ENCODE measurements at places on chromosomes 2 and 18.
A peak's percentile ranks its signal among the peaks of the same experiment; 100 is the strongest.

GRCh38 chr2:142586693-142587580 lies 290.5 kb upstream of the KYNU start:
- no peak for DNase-seq

DNA sequence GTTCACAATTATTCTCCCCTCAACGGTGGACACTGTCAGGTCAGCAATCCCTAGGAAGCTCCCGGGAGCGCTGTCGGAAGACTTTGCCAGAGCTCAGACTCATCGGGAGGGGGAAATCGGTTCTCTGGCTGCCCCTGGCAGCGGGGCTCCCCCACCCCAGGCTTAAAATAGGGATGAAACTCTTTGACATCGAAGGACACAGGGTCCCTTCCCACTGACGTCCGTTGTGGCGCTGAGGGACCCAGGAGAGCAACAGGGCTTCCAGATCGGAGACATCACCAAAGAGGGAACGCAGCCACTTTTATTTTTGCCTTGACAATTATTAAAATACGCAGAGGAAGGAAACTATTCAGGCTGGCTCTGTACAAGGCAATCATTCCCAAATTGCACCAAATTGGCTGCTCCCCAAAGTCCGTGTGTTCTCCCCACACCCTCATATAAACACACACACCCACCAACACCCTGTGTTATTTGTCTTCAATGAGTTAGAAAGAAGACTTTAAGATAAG lies 249.0 kb downstream of the CDH20 start:
- no peak for DNase-seq

DNA sequence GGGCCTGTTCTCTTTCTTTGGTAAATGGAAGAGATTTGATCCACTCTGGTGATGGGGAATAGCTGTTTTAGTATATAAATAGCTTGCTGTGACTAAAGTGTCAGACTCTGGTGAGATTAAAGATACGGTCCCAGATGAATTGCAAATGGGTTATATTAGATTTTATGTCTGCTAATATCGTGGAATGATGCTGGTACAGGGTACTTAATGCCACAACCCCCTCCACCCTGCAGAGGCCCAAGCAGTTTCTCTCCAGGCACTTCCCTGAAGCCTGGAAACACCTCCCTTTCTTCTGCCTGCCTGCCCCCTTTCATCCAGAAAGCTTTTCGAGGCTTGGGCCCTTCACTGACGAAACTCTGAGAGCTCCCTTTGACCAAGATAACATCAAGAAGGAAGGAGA lies 21.4 kb upstream of the RFX8 start:
- no peak for DNase-seq

DNA sequence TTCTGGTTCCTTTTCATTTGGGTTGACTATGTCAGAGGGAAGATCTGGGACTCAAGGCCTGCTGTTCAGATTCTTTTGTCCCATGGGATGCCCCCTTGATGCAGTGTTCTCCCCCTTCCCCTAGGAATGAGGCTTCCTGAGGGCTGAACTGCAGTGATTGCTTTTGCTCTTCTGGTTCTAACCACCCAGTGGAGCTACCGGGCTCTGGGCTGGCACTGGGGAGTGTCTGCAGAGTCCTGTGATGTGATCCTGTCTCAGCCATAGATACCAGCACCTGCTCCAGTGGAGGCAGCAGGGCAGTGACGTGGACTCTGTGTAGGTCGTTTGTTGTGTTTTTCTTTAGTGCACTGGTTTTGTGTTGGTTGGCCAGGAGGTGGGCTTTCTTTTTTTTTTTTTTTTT lies 32.1 kb upstream of the RHOB start:
- DNase-seq: no peak

DNA sequence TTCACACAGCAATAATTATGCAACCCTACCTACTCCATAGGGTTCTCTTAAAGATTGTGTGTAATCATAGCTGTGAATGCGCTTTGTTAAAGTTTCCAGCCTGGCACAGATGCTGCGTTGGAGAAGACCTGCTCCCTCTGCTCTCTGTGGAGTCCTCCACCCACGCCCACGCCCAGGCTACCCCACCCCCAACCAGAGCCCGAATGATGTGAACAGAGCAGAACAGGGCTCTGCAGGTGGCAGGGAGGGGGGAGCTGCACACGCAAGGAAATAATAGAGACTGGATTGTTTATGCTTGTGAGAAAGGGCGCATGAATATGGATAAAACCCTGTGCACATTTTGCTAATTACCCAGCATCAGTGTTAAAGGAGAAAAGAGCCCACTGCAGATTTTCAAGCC lies 447.5 kb downstream of the BCL11A start:
- no peak for DNase-seq

DNA sequence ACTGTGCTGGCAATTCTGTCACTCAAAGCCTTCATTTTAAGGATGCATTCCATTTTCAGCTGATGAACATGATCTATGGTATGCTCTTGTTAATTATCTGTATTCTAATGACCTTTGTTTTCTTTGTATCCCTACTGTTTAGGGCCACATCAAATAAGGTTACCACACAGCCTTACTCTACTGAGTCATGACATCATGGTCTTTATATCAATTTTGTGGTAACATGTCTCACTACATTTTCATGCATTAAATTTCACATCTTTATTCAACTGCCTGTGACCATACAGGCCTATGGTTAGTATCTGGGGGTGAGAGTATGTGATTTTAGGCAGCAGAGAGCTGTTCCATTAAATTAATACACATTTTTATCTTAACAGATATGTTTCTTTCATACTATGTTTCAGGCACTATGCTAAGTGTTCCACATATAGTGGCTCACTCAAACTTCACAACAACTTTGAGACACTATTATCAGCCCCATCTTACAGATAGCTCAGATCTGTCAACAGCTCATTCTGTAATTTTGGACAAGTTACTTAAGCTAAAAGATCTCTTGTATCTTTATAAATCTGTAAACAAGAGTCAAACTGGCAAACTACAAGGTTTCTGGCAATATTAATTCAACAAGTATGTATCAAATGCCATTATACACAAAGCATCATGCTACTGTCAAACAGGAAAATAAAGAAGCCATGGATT lies 18.0 kb downstream of the LRPPRC start:
- no peak for DNase-seq

- no peak for DNase-seq
Observed at GRCh38 chr18:13416848-13417247, 198.3 kb downstream of the LDLRAD4 start.

DNA sequence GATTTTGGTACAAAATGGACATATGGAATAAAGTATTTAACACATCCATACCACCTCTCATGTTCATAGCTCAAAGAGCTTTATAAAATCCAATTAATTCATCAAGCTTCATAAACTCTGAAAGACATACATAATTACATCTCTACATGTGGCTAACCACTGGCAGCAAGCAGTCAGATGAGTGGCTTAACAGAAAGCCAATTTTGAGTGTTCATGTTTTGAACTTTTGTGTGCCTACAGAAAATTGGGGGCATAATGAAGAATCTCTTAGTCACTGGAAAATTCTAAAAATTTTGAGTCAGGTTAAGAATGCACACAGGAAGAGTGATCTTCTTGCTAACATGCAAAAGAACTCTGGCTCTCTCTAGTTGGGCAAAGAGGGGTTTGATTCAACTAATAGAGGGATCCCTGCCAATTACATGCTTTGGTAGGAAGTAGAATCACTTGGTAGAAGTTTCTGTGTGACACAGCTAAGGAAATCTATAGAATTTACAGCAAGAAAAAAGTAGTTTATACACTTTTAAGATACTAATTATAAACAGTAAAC lies 287.4 kb downstream of the NOL4 start:
- no peak for DNase-seq

GRCh38 chr2:121562269-121563176 lies 31.8 kb downstream of the RNU4ATAC start:
- no peak for DNase-seq

GRCh38 chr2:27082773-27083409 lies 3.7 kb upstream of the KHK start:
- no peak for DNase-seq

DNA sequence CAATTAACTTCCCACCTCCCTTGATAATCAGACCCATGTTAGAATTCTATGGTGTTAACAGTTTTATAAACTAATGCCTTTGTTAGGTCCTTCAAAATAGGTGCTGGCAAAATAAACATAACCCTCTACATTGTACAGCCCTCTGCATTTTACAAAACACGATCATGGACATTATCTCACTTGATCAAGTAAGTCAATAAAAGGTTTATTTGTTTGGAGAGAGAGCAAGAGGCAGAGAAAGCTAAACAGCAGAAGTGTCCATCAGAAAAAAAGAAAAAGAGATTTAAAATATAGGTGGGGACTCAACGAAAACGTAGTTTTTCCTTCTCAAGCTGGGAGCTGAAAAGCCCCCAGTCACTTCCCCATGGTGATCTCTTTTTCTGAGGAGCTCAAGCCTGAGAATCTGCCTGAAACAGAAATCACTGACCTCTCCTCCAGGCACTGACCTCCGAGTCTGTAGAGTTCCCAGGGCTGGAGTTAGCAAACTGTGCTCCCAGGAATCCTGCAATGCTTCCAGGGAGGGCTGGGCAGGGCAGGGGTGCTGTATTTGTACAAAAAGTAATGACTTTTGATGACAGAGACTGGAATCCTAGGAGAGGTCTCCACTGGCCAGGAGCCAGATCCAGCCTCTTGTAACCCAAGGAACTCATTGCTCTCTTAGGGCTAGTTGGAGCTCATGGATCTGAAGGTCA lies 137.8 kb upstream of the KLHL29 start:
- DNase-seq: no peak

- DNase-seq: no peak
Observed at GRCh38 chr2:64814007-64814406, 160.3 kb upstream of the SERTAD2 start.

DNA sequence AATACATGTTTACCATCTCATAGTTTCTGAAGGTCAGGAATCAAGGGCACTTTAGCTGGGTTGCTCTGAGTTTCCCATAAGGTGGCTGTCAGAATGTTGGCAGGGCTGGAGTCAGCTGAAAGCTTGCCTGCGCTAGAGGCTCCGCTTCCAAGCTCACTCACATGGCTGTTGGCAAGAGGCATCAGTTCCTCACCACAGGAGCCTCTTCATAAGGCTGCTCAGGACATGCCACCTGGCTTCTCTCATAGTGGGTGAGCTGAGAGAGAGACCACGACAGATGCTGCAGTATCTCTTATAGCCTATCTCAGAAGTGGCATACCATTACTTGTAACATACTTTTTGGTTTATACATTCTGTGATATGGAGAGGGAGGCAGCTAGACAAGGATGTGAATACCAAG lies 7.2 kb downstream of the HADHB start:
- DNase-seq: no peak

- no peak for DNase-seq
Observed at GRCh38 chr18:5391409-5391808, 95.9 kb upstream of the ZBTB14 start.

DNA sequence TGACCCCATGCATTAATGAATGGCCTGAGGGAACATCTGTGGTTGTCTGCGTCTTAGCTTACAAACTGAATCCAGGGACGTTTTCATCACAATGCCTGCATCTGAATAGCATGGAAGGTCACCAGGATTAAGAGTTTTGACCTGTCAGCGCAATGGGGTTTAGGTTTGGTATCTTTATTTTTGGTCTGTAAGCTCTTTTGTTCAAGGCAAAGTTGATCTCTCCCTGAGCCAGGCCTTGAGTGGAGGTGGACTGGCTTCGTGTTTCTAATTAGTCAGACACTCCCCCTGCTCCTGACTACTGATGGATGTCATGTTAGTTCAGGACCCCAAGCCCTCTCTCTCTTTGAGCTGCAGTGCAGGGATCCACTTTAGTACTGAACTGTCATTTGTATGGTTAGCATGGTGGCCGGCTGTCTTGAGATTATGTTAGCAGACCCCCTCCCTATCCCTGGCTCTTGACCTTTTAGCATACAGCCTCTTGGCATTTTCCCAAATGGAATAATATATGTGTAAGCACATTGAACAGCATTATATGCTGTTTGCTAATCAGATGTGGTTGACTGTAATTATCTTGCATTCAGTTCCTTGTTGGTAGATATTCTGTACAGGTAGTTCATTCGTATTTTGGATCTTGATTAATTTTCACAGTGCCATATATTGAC lies 59.2 kb downstream of the LYPD6 start:
- no peak for DNase-seq

- DNase-seq: no peak
Observed at GRCh38 chr2:11159574-11160170, 4.4 kb downstream of the SLC66A3 start.

DNA sequence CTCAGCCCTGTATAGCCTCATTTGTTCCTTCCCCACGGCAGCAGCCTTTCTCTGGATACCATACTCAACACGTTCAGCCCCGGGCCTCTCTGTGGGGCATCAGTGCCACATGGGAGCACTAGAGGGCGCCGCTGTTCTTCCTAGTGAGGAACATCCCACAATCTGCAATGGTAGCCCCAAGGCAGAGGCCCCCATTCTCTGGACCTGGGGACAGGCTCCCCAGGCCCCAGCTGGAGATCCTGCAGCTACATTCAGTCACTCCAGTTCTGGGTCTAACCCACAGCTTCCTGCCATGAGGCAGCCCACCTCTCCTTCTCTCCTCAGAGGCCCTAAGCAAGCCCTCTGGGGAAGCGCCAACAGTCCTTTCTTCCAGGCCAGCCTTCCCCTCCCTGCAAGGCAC lies 14.2 kb upstream of the SFXN5 start:
- peak; percentile 93 for DNase-seq

- no peak for DNase-seq
Observed at GRCh38 chr2:157726946-157727345, 98.3 kb upstream of the ACVR1C start.

Data from activated CD8-positive, alpha-beta T cell treated with anti-CD3 and anti-CD28 coated beads for 36 hours (primary cell).